ENCODE measurements at places on chromosomes 12 and 14. TPM values are rescaled to one million over a fixed set of nuclear protein-coding genes. Genes with fewer than 3 reads are reported as not detected.

DNA sequence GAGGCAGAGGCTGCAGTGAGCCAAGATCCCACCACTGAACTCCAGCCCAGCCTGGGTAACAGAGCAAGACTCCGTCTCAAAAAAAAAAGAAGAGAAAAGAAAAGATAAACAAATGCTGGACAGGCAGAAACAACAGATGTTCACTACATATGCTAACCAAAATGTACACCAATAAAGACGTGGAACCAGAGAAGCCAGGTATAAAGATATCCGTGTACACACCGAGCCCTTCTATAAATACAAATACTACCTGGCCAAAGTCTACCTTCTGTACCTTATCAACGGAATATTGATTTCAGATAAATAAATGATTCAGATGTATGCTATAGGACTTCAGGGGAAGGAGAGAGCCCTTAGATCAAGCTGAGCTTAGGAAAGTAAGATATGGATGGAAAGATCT lies 10.8 kb upstream of the KRT8 start:
- DNase-seq, result no peak

GRCh38 chr12:25957793-25958427 lies 572 bp upstream of the RASSF8 start:
- no peak for DNase-seq

The SOAT2 gene
- total RNA-seq, result not detected

- no peak for DNase-seq
These were observed 8.9 kb downstream of the PELI2 start for GRCh38 chr14:56127156-56127555.

GRCh38 chr14:51035611-51036192 lies 59.2 kb downstream of the TRIM9 start:
- DNase-seq, result no peak

The COX8C gene
- total RNA-seq, result not detected

The ZNF268 gene
- 25.4 TPM for total RNA-seq

DNA sequence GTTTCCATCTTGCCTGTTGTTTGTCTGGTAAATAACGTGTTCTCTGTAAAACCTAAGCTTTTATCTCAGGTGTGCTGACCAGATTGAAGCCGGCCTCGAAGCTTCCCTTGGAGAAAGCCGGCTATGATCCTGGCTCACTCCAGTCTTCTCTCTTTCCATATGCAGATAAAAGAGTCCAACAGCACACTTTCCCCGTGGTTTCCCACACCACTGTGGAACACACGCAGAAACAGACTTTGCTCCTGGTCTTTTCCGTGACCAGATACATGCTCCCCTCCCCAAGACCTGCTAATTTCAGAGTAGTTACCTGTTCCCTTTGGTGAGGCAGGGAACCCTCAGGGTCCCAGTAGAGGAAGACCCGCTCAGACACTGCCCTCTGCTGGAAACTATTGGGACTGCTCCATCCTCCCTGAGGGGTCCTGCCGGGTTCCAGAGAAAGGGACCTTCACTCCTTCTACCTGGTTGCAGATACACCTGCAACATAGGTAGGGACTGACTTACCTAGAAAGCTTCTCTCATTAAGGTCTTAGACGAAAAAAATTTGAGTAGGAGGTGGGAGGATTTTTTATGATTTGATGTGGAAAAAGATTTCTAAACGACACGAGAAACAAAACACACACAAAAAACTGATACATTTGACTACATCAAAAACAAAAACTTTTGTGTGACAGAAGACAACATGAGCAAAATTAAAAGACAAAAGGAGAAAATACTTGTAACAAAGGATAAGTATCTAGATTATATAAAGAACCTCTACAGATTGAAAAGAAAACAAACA lies 415.4 kb upstream of the CCDC196 start:
- no peak for DNase-seq

GRCh38 chr12:67690656-67691055 lies 42.1 kb downstream of the DYRK2 start:
- DNase-seq, result no peak

DNA sequence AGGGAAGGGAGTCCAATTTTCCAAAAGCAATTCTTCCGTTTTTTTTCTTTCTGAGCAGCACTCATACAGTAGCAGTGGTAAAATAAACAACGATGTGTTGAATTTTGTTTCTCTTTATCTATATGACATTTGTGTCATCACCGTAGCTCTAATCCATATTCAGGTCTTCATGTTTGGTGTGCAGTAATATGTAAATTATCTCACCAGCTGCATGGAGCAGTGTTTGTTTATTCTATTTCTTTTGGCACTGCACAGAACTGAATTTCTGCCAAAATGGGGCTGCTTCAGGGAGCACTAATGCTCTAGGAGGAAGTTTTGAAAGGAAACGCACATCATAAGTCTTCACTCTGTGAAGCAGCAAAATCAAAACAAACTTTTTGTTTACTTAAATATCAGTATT lies 130.0 kb upstream of the NPAS3 start:
- DNase-seq, result no peak

- no peak for DNase-seq
These were observed 15.2 kb upstream of the AKAP6 start for GRCh38 chr14:32313844-32314376.

- peak; percentile 91 for DNase-seq
These were observed 777 bp downstream of the ARF3 start for GRCh38 chr12:48956279-48957140.

The INSM2 gene
- total RNA-seq, result not detected

- DNase-seq, result no peak
These were observed 55.7 kb downstream of the ITPK1 start for GRCh38 chr14:93059917-93060545.

- DNase-seq, result no peak
These were observed 198.8 kb downstream of the KITLG start for GRCh38 chr12:88381466-88381865.

GRCh38 chr12:2288471-2288870 lies 235.7 kb downstream of the CACNA1C start:
- DNase-seq, result peak; percentile 32

DNA sequence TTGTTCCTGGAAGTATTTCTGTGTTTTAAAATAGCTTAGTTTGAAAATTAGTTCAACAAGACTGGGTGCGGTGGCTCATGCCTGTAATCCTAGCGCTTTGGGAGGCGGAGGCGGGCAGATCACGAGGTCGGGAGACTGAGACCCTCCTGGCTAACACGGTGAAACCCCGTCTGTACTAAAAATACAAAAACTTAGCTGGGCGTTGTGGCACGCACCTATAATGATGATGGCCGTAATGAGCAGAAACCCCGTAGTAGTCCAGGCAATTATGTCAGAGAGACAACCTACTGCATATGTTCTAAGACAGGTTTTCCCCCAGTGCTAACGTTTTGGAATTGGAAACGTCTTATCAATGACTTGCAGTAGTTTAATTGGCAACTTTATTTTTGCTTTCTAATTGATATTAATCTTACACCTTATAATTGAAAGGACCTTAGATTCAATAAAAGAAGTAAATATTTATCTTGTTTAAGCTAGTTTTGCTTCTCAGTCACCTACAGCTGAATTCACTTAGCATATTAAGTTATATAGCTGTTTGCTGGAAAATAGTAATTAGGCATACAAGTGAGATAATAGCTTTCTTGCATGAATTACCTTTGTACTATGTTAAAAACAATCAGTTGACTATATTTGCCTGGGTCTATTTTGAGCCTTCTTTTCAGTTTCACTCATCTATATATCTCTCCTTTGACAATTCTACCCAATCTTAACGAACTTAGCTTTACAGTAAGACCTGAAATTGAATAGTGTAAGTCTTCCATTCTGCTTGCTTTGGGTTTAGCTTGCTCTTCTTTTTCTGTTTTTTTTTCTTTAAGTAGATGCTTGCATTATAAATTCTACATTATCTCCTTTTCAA lies 15.6 kb downstream of the CLECL1 start:
- no peak for DNase-seq

GRCh38 chr12:20434996-20435395 lies 66.7 kb downstream of the PDE3A start:
- no peak for DNase-seq

DNA sequence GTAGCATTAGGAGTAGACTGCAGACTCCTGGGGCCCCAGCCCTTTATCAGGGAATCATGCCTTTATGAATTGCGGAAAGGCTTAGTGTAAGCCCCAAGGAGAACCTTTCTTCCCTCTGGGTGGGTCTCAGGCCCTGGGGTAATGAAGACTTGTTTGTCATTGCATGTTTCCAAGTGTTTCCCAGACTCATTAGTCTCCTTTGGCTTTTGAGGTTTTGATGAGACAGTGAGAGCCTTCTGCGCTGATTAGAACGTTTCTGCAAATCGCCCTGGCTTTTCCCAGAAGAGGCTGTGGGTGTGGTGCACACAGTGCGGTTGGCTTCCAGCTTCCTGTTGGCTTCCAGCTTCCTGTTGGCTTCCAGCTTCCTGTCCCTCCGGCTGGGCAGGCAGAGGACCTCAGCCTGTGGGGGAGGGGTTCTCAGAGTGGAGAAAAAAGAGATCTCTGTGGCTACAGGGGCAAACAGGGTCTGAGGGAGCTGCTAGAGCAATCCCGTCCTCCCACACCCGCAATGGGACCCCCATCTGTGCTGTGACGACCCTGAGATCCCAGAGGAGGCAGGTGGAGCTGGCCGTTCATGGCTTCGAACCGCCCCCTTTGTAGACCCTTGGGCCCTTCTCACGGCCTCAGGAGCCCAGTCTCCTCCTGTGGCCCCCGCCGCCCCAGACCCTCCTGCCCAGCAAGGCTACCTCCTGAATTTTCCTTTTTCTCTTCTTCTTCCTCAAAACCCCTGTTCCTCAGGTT lies 42.1 kb downstream of the GPR68 start:
- DNase-seq, result peak; percentile 73

- no peak for DNase-seq
These were observed 2.1 kb downstream of the WDR20 start for GRCh38 chr14:102141797-102142196.

GRCh38 chr12:93539821-93540220 lies 32.7 kb upstream of the SOCS2 start:
- no peak for DNase-seq

The GDF3 gene
- total RNA-seq, result 0.32 TPM

DNA sequence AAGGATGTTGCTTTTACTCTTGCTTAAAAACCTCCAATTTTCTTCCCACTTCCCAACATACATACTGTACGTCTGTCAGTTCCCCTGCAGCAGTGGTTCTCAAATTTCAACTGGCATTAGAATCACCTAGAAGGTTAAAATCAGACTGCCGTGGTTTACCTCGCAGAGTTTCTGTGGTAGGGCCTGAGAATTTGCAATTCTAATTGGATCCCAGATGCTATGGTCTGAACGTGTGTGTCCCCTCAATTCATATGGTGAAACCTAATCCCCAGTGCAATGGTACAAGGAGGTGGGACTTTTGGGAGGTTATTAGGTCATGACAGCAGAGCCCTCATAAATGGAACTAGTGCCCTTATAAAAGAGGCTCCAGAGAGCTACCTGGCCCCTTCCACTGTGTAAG lies 226.9 kb downstream of the CRADD start:
- DNase-seq, result no peak

The OAS2 gene
- total RNA-seq, result 57.7 TPM

GRCh38 chr14:78329371-78329770 lies 159.2 kb downstream of the NRXN3 start:
- DNase-seq, result no peak

The LRTM2 gene
- total RNA-seq, result not detected

DNA sequence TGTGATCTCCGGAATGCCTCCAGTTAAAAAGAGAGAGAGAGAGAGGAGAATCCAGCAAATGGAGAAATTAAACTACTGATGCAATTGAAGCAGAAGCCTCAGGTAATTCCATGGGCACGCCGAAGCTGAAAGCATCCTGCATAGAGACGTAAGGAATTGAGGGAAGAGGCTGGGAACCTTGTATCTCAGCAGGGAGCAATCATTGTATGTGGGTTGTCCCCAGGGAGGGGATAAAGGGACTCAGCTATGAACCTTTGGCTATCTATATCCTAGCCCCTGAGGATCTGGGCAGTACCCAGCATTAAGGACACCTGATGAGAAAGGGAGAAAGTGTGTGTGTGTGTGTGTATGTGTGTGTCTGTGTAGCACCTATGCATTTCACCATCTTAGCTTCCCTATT lies 95.8 kb upstream of the ATXN7L3B start:
- no peak for DNase-seq

The IGF1 gene
- 6.0 TPM for total RNA-seq

The MIP gene
- not detected for total RNA-seq

DNA sequence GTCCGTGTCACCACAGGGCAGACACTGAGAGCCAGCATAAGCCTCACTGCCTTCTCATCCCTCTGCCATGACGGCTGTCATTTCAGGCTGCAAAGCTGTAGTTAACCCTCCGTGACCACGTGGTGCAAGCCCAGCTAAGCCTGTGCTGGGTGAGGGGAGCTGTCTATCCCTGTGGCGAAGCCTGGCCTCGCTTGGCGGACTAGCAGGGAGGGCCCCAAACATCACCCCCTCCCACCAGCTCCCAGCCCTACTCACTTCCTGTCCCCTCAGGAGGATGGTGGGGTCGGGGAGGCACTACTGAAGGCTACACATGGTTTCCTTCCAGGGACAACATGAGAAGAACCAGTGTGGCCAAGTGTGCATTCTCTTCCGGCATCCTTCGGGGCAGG lies 88.2 kb downstream of the CHGA start:
- no peak for DNase-seq

The PRB2 gene
- not detected for total RNA-seq

DNA sequence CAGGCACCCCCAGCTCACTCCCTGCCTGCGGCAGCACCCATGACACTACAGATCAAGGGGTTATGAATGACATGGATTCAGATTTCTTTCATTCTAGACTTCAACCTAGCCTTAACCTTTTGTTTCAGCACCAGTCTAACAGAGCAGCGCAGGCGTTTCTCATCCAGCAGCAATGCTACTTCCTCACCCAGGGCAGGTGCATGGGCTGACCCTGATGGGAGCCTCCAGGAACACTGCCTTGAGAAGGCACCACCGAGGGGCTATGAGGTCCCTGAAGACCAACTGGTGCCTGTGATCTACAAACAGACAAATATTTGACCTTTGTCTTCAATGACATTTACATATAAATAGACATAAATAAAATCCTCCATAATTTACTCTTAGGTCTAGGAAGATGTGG lies 10.8 kb downstream of the CDCA4 start:
- DNase-seq, result no peak

- DNase-seq, result no peak
These were observed 2.1 kb downstream of the SLC7A7 start for GRCh38 chr14:22813145-22813544.

GRCh38 chr14:42070031-42070430 lies 463.4 kb downstream of the LRFN5 start:
- DNase-seq, result no peak
